ENCODE measurements at places on chromosomes 16 and 17.

DNA sequence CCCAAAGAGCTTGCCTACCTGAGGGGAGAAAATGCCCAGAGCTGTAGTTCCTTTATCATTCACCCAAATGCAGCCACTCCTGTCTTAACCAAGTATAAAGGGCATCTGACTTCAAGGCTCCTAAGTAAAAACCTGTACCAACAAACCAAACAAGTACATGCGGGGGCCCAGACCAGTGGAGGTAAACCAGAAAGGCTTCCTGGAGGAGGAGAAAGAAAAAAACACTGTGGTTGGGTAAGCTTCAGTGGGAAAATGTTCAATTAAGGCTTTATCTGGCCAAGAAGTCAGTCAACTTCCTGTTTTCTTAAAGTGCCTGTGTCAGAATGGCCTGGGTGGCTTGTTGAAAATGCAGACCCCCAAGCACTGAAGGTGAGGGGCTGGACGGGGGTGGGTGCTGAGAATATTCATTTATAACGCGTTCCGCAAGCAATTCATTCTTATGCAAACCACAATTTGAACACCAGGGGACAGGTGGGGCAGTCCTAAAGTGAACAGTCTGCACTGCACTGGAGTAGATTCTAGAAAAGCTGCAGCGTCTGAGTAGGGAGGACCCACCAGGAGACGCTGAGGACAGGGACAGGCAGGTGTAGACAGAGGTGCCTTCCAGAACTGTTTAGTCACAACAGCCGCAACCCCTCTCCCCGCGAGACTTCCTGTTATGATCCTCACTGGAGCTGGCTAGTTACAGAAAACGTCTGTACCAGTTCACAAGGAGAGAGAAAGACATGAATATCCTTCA, 467.1 kb downstream of the SOX9 start:
- DNase-seq: peak; percentile 88

GRCh38 chr17:61385577-61386236, 13.9 kb upstream of the TBX2 start:
- no peak for DNase-seq

- no peak for DNase-seq
Observed at GRCh38 chr16:77549876-77550275, 115.0 kb upstream of the ADAMTS18 start.

- no peak for DNase-seq
Observed at GRCh38 chr16:59205403-59205802, 471.3 kb upstream of the GOT2 start.

GRCh38 chr17:33342025-33342424, 48.9 kb upstream of the ASIC2 start:
- DNase-seq: no peak

- peak; percentile 52 for DNase-seq
Observed at GRCh38 chr17:49694847-49695697, 12.7 kb downstream of the SLC35B1 start.

- DNase-seq: no peak
Observed at GRCh38 chr16:49708491-49708890, 147.4 kb downstream of the ZNF423 start.

GRCh38 chr16:67951485-67951884, 7.6 kb upstream of the LCAT start:
- no peak for DNase-seq

- DNase-seq: no peak
Observed at GRCh38 chr16:15672514-15673167, 22.6 kb downstream of the NDE1 start.

GRCh38 chr16:67651039-67651438, 6.1 kb downstream of the CARMIL2 start:
- DNase-seq: no peak

Measured in RPMI8226 (cell line).